ENCODE measurements at places on chromosomes 1 and 21.

DNA sequence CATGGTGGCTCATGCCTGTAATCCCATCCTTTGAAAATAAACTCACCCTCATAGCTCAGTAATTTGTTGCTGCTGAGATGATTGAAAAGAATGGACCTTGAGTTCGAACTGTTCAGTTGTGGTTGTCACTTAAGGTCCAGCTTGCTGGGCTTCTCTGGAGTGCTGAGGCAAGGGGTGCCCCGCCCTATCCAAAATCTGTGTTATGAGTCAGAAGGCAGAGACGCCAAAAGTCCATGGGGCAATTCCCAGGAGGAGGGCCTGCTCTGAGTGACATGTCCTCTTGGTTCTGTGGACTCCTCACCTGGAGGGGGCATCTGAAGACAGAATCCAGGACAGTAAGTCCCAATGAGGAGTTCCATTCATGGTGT lies 64.8 kb downstream of the MYOM3 start:
- no peak for DNase-seq

DNA sequence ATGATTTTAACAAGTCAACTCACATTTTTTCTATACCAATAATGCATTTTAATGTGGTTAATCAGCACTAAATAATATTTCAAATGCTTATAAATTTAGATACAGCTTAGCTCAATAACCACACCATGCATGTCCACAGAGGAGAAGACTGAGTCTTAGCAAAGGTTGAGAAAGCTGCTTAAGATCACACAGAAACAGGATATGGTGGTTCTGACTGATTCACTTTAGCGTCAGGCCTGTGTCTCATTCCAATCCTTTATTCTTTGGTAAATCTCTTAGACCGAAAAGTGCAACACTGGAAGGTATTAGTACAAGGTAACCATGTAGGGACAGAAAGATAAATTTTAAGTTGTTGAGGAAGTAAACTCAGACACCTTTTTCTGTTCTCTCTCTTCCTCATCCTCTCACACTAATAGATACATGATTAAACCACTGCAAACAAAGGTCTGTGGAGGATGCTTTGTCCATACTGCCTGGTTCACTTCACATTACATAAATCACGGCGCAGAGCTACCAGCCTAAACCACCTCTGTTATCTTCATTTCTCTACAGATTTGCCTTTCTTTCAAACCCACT lies 139.0 kb downstream of the DPYD start:
- DNase-seq, result no peak

DNA sequence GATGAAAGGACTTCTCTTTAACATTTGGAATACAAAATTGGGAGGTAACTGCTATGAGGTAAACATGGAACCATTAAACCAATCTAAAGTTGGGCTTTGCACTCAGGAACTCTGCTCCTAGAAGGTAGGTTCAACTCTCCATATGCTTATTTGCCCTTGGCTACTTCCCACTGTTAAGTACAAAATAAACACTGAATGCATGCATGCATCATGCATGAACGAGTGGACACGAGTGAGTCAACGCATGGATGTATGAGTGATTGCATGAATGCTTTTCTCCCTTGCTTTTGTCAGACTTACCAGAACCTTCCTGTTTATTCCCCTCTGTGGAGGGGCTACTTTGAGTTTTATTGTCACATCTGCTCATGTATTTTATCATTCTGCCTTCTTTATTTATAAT lies 42.4 kb upstream of the RUNX1 start:
- no peak for DNase-seq

DNA sequence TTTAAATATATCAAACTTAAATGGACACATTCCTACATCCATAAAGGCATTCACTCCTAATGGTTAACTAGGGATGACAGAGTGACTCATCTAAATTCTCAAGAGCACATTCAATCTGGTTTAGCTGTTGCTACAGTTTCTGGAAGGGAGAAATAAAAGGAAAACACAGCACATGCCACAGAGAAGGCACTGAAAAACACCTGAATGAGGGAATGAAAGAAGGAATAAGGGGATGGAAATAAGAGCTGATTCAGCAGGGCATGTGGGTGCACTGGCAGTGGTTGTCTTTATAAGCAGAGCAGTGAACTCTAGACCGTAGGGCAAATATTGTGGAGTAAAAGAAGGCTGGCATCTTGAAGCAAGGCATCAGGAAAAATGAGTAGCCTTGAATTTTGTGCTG lies 79.3 kb downstream of the LHX4 start:
- DNase-seq, result no peak

- DNase-seq, result no peak
Measured at GRCh38 chr1:9181990-9182783, 52.4 kb upstream of the H6PD start.

DNA sequence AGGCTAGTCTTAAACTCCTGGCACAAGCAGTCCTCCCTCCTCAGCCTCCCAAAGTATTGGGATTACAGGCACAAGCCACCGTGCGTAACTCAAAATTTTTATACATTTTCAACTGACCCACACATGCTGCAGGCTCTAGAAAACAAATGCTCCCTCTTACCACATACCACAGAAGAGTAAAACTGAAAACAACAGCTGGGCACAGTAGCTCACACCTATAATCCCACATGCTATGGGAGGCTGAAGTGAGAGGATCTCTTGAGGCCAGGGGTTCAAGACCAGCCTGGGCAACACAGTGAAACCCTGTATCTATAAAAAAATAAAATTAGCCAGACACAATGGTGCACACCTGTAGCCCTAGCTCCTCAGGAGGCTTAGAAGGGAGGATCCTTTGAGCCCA lies 56.7 kb downstream of the AKT3 start:
- no peak for DNase-seq
